T-cell (primary cell): ENCODE measurements at places on chromosomes 2 and 18. TPM values are rescaled to one million over a fixed set of nuclear protein-coding genes. Genes with fewer than 3 reads are reported as not detected.

Gene EVA1A
- not detected for total RNA-seq

Gene SULT6B1
- not detected for total RNA-seq

Gene NEU2
- not detected for total RNA-seq

Gene IL36G
- not detected for total RNA-seq

Gene DSC1
- total RNA-seq = 5.9 TPM

Gene C2orf92
- total RNA-seq = 16.8 TPM

Gene EML6
- total RNA-seq = 1.8 TPM

Gene GCKR
- total RNA-seq = 0.28 TPM

DNA sequence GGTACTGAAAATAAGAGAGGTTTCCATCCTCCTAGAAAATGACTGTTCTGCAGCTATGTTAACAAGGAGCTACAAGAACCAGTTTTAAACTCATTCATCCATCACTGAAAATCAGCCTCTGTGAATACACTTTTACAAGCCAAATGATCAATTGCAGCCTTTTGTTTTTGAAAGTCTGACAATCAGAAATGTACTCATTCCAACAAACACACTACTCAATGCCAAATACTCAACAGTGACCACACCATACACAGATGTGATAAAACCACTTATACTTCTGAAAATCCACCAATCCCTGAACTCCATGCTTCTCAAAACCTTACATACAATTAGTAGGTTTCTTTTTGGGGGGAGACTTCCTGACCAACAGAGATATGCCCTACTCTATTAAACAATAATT is 663.9 kb upstream of the CHAC2 start:
- no peak for DNase-seq

- no peak for DNase-seq
Measured at GRCh38 chr2:234249873-234250272, 199.4 kb downstream of the SPP2 start.

DNA sequence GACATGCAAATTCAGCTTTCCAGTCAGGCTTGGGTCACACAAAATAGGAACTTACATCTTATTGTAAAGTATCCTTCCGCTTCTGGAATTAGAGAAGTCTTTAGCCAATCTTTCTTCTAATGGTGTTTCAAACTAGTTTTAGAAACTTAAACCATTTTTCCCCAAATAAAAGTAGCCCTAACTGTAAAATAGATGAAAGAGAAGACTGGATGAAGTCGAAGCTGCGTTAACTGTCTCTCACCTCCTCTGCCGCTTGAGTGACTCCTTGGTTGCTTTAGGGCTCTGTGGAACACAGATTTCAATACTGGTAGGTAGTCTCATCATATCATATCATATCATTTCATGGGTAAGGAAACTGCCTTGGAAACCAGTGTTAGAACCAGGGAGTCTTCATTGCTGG is 498.4 kb downstream of the XIRP2 start:
- DNase-seq = no peak

GRCh38 chr2:26885651-26886329 is 37.9 kb downstream of the DPYSL5 start:
- no peak for DNase-seq

GRCh38 chr2:38039121-38039910 is 36.6 kb downstream of the CYP1B1 start:
- no peak for DNase-seq

DNA sequence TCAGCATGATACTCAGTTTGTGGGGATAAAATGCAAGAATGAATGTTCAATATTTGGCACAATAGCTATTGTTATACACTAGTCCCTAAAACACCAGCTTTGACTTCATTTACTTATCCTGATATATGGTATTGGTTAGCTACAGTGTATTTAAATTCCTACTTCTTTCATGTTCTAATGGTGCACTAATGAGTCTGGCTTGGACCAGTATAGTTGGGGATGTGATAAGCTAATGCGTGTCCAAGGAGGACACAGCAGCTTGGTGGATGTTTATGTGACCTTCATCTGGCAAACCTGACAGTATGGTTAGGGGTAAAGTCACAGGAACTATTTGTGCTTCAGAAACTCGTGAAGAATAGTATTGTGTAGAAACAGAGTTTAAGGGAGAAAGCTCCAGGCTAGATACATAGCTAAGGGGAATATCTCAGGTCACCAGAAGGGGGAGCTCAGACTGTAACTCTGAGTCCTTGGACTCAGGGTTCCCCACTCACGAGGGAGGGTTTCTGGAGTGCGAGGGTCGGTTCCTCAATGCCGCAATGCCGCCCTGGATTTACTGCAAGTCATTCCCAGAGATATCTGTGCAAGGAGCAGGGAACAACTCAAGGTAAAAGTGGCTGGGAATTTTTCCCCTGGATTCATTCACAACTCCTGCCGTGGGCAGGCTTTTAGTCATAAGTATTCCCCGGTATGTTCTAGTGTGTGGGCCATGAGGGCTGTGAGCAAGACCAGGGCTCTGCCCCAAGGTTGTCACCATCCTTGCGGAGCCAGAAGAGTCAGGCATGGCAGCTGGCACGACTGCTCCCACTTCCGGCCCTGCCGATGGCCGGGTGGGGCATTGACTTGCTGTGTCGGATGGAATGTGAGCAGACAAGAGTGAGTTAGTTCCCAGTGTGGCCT is 14.5 kb downstream of the IL1R2 start:
- DNase-seq = no peak

- DNase-seq = no peak
Measured at GRCh38 chr2:1675633-1676032, 68.7 kb downstream of the PXDN start.

- DNase-seq = no peak
Measured at GRCh38 chr18:35778850-35779627, 193.4 kb upstream of the RMP24 start.

DNA sequence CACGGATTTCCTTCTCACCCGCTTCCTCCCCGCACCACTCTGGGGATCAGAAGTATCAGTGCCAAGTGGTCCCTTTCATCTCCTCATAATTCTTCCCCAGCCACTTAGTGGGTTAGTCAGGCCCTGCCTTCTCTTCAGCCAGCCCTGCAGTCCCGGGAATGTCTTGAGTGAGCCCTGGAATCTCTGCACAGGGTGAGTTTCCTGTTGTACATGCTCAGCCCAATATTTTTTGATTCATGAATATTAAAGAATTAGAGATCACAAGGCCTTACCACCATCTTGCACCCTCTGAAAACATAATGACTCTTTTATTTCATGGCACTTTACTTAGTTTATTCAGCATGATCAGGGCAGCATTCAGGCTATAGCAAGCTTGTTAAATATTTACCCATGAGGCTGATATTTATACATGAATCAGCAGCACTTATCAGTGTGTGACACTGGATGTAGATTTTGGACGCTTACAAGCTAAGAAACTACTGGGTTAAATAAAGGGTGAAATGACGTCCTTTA is 159.4 kb upstream of the FOSL2 start:
- DNase-seq = no peak

- DNase-seq = no peak
Measured at GRCh38 chr18:24678107-24678506, 217.7 kb downstream of the HRH4 start.

DNA sequence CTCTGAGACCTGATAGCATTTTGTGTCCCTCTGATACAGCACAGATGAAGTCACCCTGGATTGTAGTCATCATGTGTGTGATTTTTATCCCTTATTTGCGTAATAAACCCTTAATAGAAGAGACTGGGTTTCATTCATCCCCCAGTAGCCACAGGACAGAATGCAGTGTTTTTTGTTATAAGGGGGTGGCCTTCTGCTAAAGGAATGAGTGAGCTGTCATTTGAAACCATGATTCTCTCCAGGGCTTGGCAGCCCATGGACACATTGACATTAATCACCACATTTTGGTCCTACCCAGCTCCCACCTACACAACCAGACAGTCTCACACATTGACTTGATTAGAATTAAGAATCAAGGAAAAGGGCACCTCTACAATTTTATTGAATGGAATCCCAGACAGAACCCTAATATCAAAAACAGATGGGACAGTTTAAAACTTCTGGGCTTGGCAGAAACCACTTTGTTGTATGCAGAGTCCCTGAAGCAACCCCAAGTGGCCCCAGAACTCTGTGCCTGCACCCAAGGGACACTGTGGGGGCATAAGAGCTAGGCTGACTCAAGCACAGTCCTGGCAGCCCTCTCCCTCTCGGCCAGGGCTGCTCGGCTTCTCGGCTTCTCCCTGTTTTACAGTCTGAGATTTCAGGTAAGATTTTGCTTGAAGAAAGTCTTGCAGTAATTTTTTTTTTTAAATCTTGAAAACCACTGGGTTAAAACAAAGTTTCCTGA is 254.0 kb upstream of the SLC14A2 start:
- DNase-seq = no peak

DNA sequence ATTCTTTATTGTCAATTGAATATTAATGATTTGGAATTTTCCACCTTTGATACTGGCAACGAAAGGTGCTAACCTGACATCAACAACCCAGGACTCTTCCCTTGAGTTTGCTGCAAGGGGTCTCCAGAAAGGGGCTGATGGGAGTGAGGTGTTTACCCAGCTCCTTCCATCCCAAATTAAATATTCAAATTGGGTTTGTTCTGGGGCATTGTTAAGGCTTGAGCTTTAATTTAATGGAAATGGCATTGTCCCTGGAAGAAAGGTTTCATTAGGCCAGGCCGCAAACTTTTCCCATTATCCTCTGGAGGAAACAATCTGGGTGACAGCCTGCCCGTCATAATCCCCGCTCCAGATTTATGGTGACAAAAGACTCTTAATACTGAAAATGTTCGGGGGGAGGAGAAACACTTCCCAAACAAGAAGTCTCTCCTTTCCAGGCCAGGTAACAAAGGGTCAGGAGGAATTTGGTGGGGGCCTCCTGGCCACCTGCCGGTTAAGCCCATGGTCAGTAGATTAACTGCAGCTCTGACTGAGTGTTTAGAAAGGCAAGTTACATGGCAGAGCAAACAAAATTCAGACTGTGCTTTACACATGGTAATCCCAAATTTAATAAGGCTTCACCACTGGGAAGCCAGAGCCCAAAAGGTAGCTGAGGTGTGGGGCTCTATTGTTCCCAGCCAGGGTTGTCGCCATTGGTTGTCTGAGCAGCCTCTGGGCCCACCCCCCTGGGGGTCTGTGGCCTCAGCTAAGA is 151.4 kb upstream of the SIX3 start:
- DNase-seq = no peak

DNA sequence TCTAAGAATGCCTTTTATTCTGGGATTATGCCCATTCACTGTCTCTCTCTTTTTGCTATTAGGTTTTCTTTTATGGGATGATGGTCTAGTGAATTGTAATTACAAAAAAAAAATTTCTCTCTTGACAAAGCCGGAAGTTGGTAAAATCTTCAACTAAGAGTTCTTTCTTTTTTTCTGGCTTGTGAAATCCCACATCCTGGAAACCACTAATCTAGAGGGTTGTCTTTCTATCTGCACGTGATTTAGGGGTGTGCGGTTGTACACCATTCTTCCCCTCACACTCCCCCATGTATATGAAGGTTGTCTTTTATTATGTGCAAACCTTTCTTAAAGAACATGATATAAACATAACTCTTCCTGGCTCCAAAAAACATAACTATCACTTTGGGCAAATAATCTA is 52.0 kb downstream of the GATA6 start:
- DNase-seq = no peak

DNA sequence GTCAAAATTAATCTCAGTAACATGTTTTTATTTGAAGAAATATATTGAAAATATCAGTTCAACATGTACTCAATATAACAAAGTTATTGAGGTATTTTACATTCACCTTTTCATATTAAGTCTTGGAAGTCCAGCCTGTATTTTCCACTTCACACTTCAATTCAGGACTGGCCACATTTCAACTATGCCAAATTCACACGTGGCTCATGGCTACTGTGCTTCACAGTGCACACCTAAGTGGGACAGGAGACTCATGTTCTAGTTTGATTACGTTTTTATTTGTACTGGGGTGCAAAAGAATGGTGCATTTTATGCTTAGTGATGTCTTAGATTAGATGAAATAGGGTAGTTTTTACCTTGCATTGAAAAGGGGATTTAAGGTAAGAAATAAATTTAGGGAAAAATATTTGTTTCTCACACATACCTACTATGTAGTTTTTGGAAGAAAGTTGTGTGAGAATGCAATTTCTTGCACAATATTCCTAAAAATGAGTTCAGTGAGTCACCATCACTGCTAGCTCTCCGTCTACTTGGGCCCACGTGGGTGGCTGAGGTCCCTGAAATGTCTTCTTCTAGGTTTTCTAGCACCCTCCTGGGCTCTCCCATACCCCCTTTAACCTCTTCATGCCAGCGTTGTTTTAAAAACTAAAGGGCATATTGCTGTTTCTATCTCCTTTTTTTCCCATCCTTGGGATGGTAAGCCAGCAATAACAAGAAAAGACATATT is 87.0 kb downstream of the ST6GAL2 start:
- no peak for DNase-seq

- DNase-seq = no peak
Measured at GRCh38 chr2:232957657-232958090, 55.4 kb downstream of the NGEF start.

GRCh38 chr2:200258881-200259576 is 47.5 kb upstream of the SPATS2L start:
- no peak for DNase-seq

DNA sequence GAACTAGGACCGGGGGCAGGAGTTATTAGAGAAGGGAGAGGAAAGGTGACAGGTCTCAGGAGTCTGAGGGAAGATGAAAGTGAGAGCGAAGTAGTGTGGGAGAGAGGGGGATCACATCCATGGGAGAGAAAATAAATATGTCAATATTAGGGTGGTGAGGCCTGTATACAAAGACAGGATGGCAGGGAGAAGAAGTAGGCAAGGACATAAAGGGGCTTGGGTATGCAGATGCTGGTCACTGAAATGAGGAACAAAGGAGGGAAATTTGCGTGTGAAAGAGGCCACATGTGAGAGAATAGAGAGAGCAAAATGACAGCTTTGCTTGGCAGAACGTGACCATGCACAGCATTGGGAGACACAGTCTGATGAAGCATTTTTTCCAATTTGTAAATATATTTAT is 13.6 kb downstream of the METAP1D start:
- DNase-seq = no peak
